Left renal cortex interstitium (tissue), 4 donors: ENCODE measurements at places on chromosomes 4 and X.

DNA sequence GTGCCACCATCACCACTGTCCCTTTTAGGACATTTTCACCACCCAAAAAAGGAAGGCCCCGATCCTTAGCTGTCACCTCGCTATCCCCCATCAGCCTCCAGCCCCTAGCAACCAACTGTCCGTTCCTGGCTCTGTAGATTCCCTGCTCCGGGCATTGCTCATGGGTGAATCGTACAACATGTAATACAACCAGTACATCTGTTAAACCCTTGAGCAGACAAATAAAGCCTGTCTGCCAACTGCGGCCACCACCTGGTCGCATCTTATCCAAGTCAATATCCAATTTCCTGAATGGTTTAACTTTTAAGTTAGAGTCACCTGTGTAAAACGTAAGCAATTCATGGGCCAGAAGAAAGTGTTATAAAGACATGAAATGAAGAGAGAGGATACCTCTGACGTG lies 251.9 kb downstream of the AFAP1 start:
- no peak for DNase-seq

DNA sequence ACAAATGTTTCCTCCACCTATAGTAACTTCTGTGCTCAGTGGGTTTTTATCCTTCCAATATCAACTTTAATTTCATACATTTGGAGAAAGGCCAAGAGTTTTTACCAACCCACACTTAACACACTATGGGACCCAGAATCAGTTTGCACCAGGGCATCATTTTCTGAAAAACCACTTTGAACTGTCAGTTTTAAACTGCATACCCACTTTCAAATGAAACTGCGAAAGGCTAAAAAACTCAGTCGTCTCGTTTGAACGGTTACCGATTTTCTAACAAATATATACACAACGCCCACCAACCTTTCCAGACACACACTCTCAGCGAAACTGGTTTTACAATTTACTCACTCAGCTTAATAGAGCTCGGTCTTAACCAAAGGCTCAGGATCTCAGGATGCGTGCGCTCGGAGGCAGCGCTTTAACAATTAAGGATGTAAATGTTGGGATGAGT lies 376 bp downstream of the ABCG2 start:
- DNase-seq: peak; percentile 11

- no peak for DNase-seq
These were observed 139.3 kb upstream of the FRMPD4 start for GRCh38 chrX:11998944-11999343.

GRCh38 chrX:71109051-71109450 lies 2.3 kb downstream of the IL2RG start:
- no peak for DNase-seq

GRCh38 chr4:169770416-169770815 lies 12.7 kb upstream of the HPF1 start:
- no peak for DNase-seq

- no peak for DNase-seq
These were observed 73.7 kb downstream of the CHST7 start for GRCh38 chrX:46647251-46647650.

DNA sequence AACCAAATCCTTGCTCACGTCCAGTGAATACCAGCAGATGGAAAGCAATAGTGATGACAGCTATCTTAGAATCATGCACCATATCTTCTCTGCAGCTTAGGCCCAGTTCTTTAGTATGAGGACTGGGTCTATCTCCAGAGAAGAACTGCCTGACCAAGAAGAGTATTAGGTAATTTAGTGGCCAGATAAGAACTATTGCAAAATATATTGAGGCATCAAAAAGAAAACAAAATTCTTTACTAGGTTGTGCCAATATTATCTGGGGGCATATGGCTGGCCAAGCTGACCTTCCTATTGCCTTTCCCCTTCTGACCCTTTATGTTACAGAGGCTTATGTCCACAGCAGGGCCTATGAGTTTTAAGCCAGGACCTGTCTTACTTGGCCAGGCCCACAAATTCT lies 91.2 kb downstream of the RLIM start:
- DNase-seq: no peak

DNA sequence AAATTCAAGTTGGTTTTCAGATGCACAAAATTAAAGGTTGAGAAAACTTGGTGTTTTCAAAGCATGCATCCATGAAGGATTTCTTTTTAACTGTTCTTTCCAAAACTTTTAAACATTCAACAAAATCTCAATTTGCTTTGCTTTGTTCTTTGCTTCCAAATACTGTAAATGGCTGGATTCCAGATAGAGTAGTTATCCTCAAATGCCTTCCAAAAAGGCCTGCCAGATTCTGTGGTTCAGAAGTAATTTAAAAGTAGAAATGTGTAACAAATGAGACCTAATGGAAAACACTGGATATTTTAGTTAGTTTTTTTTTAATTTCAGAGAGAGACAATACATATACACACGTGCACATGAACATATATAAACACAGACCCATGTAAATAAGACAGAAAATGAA lies 97.3 kb downstream of the NR3C2 start:
- DNase-seq: no peak

DNA sequence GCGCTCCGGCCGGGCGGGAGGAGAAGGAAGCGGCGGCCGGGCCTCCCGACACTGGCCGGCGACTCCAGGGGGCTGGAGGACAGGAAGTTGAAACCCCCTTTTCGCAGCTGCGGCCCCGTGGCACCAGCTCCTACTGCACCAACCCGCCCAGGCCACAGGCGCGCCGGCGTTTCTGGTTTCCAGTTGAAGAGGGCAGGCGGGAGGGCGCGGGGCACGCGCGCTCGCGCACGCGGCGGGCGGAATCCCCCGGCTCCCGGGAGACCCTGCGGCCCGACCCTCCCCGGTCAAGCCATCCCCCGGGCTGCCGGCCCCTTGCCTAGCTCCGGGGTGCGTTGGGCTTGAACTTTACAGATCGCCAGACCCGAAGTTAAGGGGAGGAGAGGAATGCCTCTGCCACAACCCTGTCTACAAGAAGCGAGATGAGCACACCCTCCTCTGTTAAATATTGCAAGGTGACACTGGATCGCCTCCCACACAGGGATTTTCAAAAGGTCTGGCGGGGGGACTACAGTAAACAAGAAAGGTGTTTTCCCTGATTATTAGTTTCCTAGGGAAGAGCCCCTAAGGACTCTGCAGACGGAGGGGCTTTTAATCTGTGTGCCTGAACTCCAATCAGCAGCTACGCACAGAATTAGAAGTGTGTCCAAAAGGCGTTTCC lies 1.4 kb downstream of the ELOVL6 start:
- peak; percentile 56 for DNase-seq

GRCh38 chr4:180028682-180029081 lies 2214.5 kb upstream of the TENM3 start:
- DNase-seq: no peak

DNA sequence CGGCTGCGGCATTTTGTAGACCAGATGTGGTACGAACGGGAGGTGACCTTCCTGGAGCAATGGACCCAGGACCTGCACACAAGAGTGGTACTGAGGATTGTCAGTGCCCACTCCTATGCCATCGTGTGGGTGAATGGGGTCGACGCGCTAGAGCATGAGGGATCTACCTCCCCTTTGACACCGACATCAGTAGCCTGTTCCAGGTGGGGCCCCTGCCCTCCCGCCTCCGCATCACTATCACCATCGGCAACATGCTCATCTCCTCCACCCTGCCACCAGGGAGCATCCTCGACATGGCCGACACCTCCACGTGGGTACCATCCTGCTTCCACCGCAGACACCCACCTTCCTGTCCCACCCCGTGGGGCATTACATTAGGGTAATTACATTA lies 46.2 kb downstream of the SMARCA5 start:
- no peak for DNase-seq
